ENCODE measurements at places on chromosomes 2 and 18.

DNA sequence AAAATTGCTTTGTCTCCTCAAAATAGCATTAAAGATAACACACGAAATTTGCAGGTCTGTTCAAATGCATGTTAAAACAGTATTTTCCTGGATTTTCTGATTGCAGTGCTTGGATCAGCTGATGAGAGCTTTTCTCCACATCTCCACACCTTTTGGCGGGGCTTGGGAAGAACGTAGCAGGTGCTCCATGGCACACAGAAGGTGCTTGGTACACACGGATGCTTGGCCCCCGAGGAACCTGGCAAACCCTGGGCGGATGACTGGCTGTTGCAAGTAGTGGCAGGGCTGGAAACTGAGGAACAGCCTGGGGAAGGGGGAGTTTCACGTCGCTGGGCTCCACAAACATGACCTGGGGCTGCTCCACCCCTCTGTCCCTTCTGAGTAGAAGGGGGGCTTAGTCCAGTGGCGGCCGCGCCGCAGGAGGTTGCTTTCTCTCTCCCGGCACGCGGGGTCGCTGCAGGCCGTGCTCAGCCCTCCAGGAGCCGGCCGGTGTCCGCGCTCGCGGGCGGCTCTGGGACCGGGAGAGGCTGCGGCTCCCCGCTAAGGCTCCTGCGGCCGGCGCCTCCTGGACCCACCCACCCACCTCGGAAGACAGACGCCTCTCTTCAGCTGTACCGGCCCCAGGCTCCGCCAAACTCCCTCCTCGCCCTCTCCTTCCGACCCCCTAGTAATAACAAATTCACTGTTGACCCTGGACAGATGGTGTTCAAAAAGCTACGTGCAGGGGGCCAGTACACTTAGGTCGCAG, 69.3 kb downstream of the MARCO start:
- DNase-seq = no peak

DNA sequence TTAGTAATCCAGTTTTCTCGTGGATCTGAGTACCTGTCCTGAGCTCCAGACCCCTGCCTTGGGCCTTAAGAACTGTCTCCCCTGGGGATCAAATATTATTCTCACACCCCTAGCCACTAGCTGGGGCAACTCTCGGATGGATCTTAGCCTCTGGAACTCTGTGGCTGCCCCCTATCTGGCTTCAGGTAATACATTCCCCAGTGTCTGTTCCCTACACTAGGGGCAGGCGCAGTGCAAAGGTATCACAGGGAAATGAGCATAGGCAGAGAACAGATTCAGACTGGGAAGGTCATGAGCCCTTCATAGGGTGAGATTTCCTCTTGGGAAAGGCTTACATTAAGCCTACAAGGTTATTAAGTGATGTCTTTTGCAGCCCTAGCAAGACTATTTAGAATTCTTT, 11.2 kb upstream of the SIX2 start:
- DNase-seq = no peak

- no peak for DNase-seq
These were observed 448.8 kb downstream of the TXNL1 start for GRCh38 chr18:56189615-56190014.

DNA sequence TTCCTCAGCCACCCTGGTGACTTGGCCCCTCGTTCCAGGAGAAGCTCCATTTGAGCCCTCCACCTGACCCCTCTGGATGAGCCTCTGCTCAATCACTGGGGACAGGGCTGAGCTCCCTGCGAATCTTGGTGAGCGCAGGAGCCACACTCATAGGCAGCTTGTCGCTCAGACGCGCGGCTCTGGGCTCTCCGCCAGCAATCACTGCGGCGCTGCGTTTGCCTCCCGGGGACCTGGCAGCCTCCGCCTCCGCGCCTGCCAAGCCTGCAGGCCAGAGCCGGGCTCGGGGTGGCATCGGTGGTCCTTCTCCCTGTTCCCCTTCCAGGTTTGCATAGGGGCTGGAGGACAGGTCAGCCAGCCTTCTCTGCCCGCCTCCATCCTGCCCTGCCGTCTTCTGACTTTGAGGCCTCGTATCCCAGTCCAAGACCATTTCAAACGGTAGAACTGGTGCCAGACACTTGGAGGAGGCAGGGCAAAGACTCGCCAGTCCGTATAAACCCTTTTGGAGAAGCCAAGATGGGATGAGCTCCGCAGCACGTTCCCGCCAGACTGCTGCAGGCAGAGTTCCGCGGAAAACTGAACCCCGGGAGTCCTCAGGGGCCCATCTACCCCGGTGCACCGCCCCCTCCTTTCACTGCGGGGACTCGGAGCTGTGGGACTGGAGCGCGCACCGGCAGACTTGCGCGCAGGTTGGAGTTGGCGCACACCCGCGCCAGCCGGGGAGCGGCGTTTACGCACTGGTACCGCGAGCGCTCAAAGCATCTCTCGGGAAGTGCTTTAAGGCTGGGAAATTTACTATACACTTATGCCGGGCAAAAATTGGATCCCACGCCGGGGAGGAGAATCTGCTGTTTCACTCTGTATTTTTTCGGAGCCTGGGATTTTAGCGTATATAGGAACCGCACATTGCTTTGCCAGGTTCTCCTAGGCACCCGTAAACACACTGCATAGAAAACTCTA, 1.1 kb upstream of the TACR1 start:
- DNase-seq = no peak

- no peak for DNase-seq
These were observed 176.5 kb downstream of the RBM43 start for GRCh38 chr2:151085181-151085611.

GRCh38 chr2:237156031-237156856, 70.6 kb downstream of the COPS8 start:
- DNase-seq = peak; percentile 44

- no peak for DNase-seq
These were observed 123.7 kb downstream of the MYO3B start for GRCh38 chr2:170301626-170302025.

- no peak for DNase-seq
These were observed 4.3 kb downstream of the MZT2B start for GRCh38 chr2:130186391-130186790.

GRCh38 chr18:63956755-63957154, 7.7 kb downstream of the HMSD start:
- no peak for DNase-seq

DNA sequence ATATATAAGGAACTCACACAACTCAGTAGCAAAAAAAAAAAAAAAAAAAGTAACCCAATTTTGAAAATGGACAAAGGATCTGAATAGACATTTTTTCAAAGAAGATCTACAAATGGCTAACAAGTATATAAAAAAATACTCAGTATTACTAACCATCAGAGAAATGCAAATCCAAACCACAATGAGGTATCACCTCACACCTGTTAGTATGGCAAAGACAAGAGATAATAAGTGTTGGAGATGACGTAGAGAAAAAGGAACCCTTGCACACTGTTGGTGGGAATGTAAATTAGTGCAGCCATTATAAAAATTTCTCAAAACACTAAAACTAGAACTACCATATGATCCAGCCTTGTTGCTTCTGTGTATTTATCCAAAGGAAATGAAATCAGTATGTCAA, 5.8 kb upstream of the CNDP1 start:
- no peak for DNase-seq

GRCh38 chr2:191177751-191178736, 27.2 kb upstream of the STAT4 start:
- no peak for DNase-seq

- DNase-seq = no peak
These were observed 47.7 kb downstream of the RAPGEF4 start for GRCh38 chr2:172783165-172783898.

DNA sequence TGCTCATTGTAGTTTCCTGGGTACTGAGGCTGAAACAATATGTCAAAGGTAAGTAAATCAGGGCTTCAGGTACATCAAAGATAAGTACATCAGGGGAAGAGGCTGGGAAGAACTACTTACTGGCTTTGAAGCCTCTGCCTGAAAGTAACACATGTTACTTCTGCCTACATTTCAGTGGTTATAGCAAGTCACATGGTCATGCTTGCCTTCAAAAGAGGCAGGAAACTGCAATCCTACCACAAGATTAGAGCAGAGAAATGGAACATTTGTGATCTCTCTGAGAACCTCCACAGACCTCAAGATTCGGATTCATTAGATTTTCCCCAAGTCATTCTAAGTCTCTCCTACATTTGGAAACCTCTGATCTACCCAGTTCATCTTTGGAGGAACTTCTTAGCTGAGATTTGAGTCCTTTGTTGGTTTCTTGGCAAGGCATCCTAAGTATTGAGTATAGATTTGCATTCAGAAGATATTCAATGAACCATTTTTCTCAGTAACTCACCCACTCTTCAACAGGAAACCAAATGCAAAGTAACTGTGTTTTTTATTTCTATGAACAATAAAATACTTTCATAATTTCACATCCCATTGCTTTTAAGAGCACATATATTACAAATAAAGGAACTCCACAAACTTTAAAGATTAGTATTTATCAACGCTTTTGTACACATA, 48.5 kb upstream of the CCDC195 start:
- DNase-seq = no peak

DNA sequence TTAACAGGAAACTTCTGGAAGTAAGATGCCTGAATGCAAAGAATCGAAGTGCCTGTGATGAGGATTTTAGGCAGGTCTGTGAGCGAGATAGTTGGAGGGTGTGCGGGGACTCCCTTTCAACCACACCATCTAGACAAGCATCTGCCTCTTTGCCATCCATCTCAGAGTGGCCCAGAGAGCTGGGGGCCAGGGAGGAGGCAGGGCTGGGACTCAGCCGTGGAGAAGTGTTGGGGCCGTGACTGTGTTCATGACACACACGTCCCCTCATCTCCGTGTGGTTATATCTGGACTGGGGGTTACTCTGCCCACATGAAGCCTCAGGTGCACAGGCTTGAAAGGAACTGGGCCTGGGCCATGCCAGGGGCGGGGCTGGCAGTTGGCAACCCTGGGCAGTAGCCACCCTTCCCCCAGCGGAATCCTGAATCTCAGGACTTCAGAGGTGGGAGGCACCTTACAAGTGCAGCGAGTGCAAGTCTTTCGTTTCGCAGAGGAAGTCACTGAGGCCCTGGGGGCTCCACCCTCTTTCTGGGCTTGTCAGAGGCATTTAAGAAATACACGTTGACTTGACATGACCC, 112.5 kb downstream of the SLC4A3 start:
- no peak for DNase-seq

- no peak for DNase-seq
These were observed 30.3 kb downstream of the TWIST2 start for GRCh38 chr2:238878051-238878735.

- no peak for DNase-seq
These were observed 75.1 kb downstream of the MBD5 start for GRCh38 chr2:148096012-148096411.

- DNase-seq = no peak
These were observed 20.4 kb downstream of the EDAR start for GRCh38 chr2:108968619-108969018.

DNA sequence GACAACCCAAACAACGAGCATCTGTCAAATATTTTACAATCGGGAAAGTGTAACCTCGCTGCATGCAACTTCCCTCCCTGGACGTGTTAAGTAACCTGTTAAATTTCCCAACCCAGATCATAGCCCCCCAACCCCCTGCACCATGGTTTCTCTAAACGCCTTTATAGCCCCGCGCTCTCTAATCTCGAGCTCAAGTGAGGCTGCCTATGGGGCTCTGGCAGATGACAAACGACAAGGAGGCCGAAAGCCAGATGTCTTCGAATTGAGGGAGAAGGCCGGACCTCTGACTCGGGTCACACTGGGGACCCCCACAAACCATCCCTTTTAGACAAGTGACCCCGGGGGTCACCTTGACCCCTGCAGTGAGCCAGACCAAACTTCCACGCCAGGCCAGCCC, 526 bp downstream of the COX7A2L start:
- no peak for DNase-seq

DNA sequence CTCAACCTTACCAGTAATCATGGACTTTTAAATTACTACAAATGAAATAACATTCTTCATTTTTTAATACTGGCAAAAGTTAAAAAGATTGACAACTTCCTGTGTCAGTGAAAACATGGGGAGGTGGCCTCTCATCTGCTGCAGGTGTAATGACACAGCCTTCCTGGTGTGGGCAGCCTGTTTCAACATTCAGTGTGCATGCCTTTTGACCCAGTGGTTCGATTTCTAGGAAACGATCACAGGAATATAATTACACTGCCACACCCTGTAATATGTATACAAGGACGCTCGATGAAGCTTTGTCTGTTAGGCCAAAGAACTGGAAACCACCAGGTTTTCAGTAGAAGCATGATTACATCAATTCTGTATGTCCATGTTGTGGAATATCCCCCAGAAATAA, 68.7 kb downstream of the MTHFD2 start:
- peak; percentile 51 for DNase-seq

- DNase-seq = no peak
These were observed 140.1 kb downstream of the MAIP1 start for GRCh38 chr2:200095436-200095835.

- DNase-seq = no peak
These were observed 15.3 kb downstream of the NMUR1 start for GRCh38 chr2:231514951-231515297.

- DNase-seq = no peak
These were observed 204.3 kb downstream of the KLHL29 start for GRCh38 chr2:23589220-23589647.

DNA sequence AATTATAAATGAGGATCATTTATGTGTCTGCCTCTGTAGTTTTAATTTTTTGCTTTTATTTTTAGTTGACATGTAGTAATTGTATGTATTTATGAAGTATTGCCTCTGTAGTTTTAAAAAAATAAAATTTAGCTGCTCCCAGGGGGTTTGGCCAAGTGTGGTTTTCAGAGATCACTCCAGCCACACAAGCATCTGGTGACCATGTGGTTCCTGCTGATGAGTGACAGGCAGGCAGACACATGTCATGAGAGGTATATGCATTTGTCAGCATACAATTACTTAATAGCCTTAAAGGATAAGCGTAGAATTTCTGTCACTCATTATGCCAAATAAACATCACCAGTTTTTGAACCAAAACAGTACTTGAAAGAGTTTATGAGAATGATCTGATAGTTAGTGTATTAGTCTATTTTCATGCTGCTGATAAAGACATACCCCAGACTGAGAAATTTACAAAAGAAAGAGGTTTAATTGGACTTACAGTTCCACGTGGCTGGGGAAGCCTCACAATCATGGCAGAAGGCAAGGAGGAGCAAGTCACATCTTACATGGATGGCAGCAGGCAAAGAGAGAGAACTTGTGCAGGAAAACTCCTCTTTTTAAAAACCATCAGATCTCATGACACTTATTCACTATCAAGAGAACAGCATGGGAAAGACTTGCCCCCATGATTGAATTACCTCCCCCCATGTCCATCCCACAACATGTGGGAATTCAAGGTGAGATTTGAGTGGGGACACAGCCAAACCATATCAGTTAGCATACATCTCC, 29.6 kb downstream of the MREG start:
- DNase-seq = no peak

- DNase-seq = no peak
These were observed 466.7 kb downstream of the THSD7B start for GRCh38 chr2:137232076-137232475.

DNA sequence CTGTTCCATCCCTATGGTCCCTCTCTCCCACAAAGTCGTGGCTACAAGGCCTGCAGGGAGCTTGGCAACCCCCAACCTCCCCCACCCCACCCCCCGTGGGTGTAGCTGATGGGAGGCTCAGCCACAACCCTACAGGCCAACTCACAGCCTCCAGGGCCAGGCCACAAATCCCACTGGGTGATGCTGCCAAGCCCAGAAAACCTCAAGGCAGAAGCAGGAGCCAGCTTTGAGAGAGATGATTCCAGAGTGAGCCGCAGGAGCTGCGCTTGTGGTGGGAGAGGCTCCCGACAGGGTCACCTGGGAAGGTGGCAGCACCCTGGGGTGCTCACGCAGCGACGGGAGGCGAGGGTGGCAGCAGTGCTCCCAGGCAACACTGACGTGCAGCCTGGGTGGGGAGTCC, 44.8 kb downstream of the ADCY3 start:
- no peak for DNase-seq

GRCh38 chr2:223896833-223897311, 48.3 kb downstream of the WDFY1 start:
- DNase-seq = no peak

- no peak for DNase-seq
These were observed 297.3 kb downstream of the CYP26B1 start for GRCh38 chr2:71850306-71850801.

Data from activated naive CD4-positive, alpha-beta T cell treated with anti-CD3 and anti-CD28 coated beads, Interleukin-2, amount 50 U/mL, for 16 hours (primary cell).